ENCODE measurements at places on chromosomes 11 and 22.

- H3K36me3 ChIP-seq: no peaks in the 10 kb centered on the region
- H3K4me1 ChIP-seq: peaks cover 3% of the 10 kb centered on the region
- H3K27me3 ChIP-seq: no peaks in the 10 kb centered on the region
Observed at GRCh38 chr22:24925586-24926427, 20.7 kb downstream of the LHFPL7 start.

DNA sequence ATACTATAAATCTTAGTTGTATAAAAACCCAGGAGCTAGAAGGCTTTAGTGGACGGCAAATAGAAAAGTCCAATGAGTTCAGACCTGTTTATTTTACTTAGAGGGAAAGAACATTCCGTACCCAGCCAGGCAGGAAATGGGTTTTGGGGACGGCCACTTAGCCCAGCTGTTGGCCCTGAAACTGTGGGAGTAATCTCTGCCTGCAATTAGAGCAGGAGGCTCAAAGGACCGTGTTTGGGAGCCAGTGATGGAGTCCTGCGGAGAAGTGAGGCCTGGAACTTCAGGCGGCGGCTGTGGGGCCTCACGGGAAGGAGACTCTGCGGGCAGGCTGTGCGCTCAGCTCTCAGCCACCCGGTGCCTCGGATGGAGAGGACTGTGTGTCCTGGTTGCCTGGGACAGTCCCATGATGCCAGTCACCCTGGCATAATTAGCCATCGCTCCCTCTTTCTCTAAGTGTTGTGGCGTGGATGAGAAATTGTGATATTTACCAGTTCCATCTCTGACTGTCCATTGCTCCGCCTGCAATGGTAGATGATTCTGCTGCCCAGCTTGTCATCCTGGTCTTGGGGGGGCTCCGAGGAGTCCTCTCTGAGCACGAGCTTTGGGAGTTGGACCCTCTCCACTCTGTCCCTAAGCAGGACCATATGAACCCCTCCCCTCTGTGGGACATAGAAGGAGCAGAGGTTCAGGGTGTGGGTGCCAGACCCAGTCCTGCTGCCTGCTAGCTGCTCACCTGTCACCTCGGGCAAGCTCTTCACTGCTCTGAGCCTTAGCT is 530.3 kb downstream of the TBC1D22A start:
- H3K4me1 ChIP-seq: no peaks in the 10 kb centered on the region
- H3K27me3 ChIP-seq: no peaks in the 10 kb centered on the region
- no peak for DNase-seq
- no peaks in the 10 kb centered on the region for H3K36me3 ChIP-seq
- no peak overlapping the region for H3K27ac ChIP-seq

GRCh38 chr11:69292221-69292648 is 1.7 kb upstream of the MYEOV start:
- no peak overlapping the region for H3K4me3 ChIP-seq
- peaks cover 5% of the 10 kb centered on the region for H3K4me1 ChIP-seq
- DNase-seq: no peak
- no peaks in the 10 kb centered on the region for H3K36me3 ChIP-seq
- H3K27ac ChIP-seq: no peak overlapping the region

DNA sequence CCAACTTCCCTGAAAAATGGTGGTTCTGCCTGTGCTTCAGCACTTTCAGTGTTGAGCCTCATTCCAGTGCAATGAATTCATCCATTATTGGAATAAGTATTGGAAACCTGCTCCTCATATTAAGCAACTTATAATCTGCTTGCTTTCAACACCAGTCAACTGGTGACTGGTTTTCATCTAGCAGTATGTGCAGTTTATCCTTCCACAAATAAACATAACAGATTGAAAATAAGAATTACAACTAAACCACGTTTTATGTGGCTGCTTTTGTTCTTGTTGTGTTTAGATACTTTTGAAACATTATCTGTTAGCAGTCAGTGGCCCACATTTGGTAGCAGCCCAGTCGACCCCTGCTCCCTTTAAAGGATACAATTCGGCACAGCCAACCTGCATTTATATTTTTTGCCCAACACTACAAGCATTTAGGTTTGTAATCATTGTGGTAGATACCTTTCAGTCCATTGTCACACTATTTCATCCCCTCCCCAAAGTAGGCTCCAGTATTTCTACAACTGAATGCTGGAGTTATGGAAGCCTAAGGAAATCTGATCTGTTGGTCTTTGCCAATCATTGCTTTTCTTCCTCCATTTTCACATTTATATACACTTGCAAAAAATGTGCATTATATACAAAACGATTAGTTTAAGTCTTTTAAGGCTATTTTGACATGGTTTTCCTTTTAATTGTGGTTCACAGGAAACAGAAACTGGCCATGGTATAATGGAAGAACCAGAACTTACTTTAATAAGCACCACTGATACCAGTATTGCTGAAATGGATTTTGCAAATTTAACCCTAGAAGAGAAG is 13.1 kb downstream of the TAF1D start:
- no peak overlapping the region for H3K4me3 ChIP-seq
- H3K27me3 ChIP-seq: no peaks in the 10 kb centered on the region

DNA sequence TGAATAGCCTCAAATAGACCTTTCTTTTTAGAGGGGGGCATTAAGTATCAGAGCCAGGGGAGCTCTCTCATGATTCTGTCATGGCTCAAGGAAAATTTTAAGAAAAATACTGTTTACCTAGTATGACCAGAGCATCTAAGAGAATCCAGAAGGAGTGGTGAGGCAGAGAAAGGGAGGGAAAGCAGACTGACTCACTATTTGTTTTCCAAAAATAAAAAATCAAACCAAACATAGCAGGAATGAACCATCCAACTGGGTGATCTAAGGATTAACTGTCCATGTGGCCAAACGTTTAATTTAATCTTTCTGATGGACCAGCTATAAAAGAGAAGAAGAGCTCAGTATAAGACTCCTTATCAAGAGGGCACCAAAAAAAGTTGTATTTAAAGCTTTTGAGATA is 70.8 kb downstream of the GAB2 start:
- no peaks in the 10 kb centered on the region for H3K36me3 ChIP-seq
- no peak for DNase-seq
- no peaks in the 10 kb centered on the region for H3K27me3 ChIP-seq
- peaks cover 2% of the 10 kb centered on the region for H3K4me1 ChIP-seq

- H3K27me3 ChIP-seq: no peaks in the 10 kb centered on the region
- no peaks in the 10 kb centered on the region for H3K36me3 ChIP-seq
- peaks cover 13% of the 10 kb centered on the region for H3K4me1 ChIP-seq
- no peak for DNase-seq
- no peak overlapping the region for H3K27ac ChIP-seq
Observed at GRCh38 chr22:27668828-27669797, 132.4 kb downstream of the MN1 start.

- H3K36me3 ChIP-seq: no peaks in the 10 kb centered on the region
- H3K4me1 ChIP-seq: 0 out of 2 replicates have a peak, but pooled peaks cover 3% of the 10 kb centered on the region
- H3K27me3 ChIP-seq: no peaks in the 10 kb centered on the region
- no peak overlapping the region for H3K27ac ChIP-seq
Observed at GRCh38 chr11:94786264-94787126, 18.3 kb downstream of the AMOTL1 start.

GRCh38 chr22:29291215-29291614 is 15.2 kb upstream of the GAS2L1 start:
- no peaks in the 10 kb centered on the region for H3K4me1 ChIP-seq
- no peaks in the 10 kb centered on the region for H3K27me3 ChIP-seq
- no peak for DNase-seq
- H3K4me3 ChIP-seq: no peak overlapping the region
- no peak overlapping the region for H3K27ac ChIP-seq

- H3K36me3 ChIP-seq: no peaks in the 10 kb centered on the region
- H3K27me3 ChIP-seq: no peaks in the 10 kb centered on the region
- no peaks in the 10 kb centered on the region for H3K4me1 ChIP-seq
Observed at GRCh38 chr11:122093731-122094275, 22.2 kb downstream of the BLID start.

DNA sequence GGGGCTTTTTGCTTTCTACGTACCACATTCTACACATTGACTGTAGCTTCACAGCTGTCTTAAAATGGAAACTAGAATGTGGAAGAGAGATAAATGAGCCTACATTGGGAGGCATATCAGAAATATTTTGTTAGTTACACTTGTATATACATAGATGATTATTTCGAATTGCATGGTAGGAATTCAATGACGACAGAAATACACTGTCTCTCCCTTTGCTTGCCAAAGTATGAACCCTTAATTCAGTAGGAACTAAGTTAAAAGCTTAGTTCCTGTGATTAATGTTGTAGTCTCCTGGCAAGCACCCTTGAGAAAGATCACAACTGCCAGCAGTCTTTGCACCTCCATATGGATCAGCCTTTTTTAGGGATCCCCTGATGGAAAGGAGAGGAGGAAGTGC is 10.1 kb downstream of the C11orf87 start:
- DNase-seq: no peak
- no peak overlapping the region for H3K27ac ChIP-seq
- H3K27me3 ChIP-seq: no peaks in the 10 kb centered on the region
- no peaks in the 10 kb centered on the region for H3K4me1 ChIP-seq
- no peak overlapping the region for H3K4me3 ChIP-seq

DNA sequence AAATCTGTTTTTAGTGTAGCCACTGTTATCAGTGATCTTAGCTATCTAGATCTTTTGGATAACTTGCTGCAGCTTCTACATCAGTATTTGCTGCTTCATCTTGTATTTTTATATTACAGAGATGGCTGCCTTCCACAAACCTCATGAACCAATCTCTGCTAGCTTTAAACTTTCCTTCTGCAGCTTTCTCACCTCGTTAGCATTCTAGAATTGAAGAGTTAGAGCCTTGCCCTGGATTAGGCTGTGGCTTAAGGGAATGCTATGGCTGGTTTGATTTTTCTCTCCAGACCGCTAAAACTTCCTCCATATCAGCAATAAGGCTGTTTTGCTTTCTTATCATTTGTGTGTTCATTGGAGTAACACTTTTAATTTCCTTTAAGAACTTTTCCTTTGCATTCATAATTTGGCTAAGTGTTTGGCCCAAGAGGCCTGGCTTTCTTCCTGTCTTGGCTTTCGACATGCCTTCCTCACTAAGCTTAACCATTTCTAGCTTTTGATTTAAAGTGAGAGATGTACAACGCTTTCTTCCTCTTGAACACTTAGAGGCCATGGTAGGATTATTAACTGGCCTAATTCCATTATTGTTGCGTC is 51.9 kb downstream of the LDLRAD3 start:
- no peak for DNase-seq
- no peaks in the 10 kb centered on the region for H3K36me3 ChIP-seq
- H3K4me3 ChIP-seq: no peak overlapping the region
- H3K27me3 ChIP-seq: no peaks in the 10 kb centered on the region
- no peak overlapping the region for H3K27ac ChIP-seq
- H3K4me1 ChIP-seq: peaks cover 3% of the 10 kb centered on the region

DNA sequence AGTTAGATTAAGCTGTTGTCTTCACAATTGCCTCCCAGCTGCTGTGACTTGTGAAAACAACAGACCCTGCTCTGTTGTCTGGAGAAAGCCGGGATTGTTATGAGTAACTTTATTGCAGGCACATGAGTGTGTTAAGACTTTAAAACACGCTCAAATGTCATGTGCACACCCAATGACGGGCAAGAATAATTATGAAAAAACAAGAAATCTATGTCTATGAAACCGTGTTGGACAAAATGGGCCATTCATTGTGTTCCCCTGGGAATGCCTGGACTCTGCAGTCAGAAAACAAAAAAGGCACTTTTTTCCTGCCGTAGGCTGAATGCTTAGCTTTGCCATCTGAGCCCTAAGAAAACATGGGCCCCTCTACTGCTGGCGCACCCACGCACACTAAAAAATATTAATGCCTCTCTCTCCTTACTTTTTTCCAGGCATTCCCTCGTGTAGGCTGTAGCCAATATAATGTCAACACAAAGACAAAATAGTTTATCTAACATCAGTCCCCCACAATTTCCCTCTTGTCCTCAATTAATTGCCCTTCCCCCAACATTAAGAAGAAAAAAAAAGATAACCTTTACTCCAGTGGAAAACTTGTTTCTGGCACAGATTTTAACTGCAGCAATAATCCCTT is 207.9 kb downstream of the SOX6 start:
- DNase-seq: no peak
- no peak overlapping the region for H3K4me3 ChIP-seq
- H3K36me3 ChIP-seq: no peaks in the 10 kb centered on the region
- no peaks in the 10 kb centered on the region for H3K4me1 ChIP-seq

- no peak overlapping the region for H3K4me3 ChIP-seq
- H3K27me3 ChIP-seq: no peaks in the 10 kb centered on the region
- no peaks in the 10 kb centered on the region for H3K4me1 ChIP-seq
- DNase-seq: no peak
- no peak overlapping the region for H3K27ac ChIP-seq
- no peaks in the 10 kb centered on the region for H3K36me3 ChIP-seq
Observed at GRCh38 chr11:126514061-126514693, 158.7 kb downstream of the ST3GAL4 start.

GRCh38 chr22:49724893-49725489 is 102.7 kb downstream of the BRD1 start:
- H3K27me3 ChIP-seq: no peaks in the 10 kb centered on the region
- no peak overlapping the region for H3K4me3 ChIP-seq
- no peaks in the 10 kb centered on the region for H3K4me1 ChIP-seq

DNA sequence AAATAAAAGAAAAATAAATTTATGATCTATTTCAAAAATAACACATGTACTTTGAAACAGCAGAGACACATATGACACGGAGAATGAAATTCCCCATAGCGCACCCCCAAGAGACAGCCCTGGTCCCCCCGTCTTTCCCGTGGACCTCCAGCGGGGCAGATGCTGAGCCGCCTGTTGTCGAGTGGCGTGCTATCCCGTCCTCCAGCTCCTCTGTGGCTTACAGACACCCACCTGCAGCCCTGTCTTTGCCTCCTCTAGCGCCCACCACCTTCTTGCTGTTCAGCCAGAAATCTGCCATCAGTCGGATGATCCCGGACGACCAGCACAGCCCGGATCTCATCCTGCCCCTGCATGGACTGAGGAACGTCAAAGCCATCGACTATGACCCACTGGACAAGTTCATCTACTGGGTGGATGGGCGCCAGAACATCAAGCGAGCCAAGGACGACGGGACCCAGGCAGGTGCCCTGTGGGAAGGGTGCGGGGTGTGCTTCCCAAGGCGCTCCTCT is 44.4 kb upstream of the PPP6R3 start:
- no peak overlapping the region for H3K4me3 ChIP-seq
- peaks cover 25% of the 10 kb centered on the region for H3K36me3 ChIP-seq
- no peaks in the 10 kb centered on the region for H3K27me3 ChIP-seq
- H3K27ac ChIP-seq: no peak overlapping the region
- H3K4me1 ChIP-seq: no peaks in the 10 kb centered on the region

DNA sequence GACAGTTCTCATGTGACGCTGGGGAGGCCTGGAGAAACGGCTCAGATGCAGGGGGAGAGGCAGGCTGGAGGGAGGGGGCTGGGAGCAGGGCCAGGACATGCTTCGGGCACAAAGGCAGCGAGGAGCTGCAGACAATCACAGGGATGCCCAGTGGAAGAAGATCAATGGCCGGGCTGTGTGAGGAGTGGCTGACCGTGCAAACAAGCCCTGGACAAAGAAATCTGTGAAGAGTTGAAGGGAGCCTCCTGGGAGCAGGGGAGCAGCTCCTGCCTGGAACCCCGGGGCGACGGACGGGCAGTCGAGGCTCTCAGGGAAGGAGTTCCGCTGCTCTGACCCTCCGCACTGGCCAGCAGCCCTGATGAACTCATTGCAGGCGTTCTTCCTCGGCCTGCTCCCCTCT is 126.7 kb upstream of the B3GAT1 start:
- DNase-seq: no peak
- no peaks in the 10 kb centered on the region for H3K27me3 ChIP-seq
- no peak overlapping the region for H3K4me3 ChIP-seq
- H3K4me1 ChIP-seq: peaks cover 1% of the 10 kb centered on the region
- H3K36me3 ChIP-seq: no peaks in the 10 kb centered on the region

- no peak overlapping the region for H3K4me3 ChIP-seq
- H3K4me1 ChIP-seq: peaks cover 7% of the 10 kb centered on the region
- H3K27me3 ChIP-seq: peaks cover 73% of the 10 kb centered on the region
- H3K27ac ChIP-seq: no peak overlapping the region
Observed at GRCh38 chr22:19756288-19757128, 4.1 kb upstream of the TBX1 start.

GRCh38 chr22:23849009-23850006 is 8.4 kb upstream of the SLC2A11 start:
- no peak for DNase-seq
- peaks cover 6% of the 10 kb centered on the region for H3K4me1 ChIP-seq
- no peak overlapping the region for H3K4me3 ChIP-seq
- H3K27ac ChIP-seq: no peak overlapping the region
